NCI-H187 (cell line): ENCODE measurements at places on chromosomes 12 and 14.

GRCh38 chr14:74956280-74957072, 1.1 kb upstream of the PGF start:
- no peak for DNase-seq

- DNase-seq = no peak
Measured at GRCh38 chr12:108672054-108672453, 38.4 kb upstream of the SELPLG start.

- DNase-seq = no peak
Measured at GRCh38 chr12:68939505-68939904, 6.5 kb upstream of the CPM start.

GRCh38 chr14:100304825-100305323, 1.4 kb downstream of the SLC25A29 start:
- peak; percentile 29 for DNase-seq

DNA sequence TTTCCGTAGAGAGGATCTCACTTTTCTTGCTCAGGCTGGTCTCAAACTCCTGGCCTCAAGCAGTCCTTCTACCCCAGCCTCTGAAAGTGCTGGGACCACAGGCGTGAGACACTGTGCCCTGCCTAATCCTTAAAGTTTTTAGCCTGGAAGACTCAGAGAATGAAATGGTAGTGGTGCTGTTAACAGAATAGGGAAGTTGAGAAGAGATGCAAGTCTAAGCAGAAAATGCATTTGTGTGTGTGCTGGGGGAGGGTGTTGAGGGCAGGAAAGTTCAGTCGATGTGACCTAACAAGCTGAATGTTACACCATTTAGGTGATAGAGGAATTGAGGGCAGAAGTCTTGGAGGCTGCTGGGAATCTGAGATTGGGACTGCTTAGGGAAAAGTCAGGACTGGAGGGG, 6.9 kb upstream of the TUBA1A start:
- DNase-seq = no peak

GRCh38 chr14:82710267-82710841, 1176.7 kb upstream of the SEL1L start:
- peak; percentile 26 for DNase-seq

- no peak for DNase-seq
Measured at GRCh38 chr12:857611-858010, 91.9 kb downstream of the RAD52 start.

DNA sequence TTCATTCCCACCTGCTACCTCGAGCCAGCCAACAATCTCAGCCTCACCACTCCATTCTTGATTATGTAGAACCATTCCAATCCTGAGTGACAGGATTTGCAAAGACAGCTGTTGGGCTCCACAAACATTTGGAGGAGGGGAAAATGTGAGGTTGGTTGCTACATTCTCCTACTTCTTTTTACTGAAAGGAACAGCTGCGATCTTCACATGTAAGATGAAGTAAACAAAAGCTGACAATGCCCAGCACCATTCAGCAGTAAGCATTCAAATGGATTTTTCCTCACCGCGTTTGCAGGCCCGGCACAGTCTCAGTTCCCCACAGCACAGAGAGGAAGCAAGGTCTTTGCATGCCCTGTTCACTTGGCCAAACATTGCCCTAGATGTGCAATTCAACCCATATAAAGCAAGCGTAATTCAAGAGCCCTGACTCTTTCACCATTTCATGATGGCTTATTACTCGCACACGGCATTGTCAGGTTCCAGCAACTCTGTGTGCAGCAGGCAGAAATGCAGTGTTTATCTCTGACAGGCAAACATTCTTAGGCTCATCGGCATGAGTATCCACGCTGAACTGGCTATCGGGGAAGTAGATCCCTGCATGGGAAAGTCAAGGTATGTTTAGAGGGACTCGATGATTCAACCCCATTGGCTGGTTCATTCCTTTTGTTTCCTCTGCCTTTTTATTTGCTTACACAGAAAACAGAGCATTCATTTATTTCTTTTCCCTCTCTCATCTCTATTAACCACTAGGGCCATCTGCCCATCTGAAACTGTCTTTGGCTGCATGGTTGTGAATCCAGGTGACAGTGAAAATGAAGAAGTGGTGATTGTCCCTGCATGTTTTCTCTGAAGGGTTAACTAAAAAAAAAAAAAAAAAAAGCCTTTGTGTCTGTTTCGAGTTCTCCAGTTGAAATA, 236.1 kb upstream of the PLEKHG7 start:
- DNase-seq = peak; percentile 59

GRCh38 chr12:85509857-85510256, 229.8 kb downstream of the ALX1 start:
- no peak for DNase-seq

DNA sequence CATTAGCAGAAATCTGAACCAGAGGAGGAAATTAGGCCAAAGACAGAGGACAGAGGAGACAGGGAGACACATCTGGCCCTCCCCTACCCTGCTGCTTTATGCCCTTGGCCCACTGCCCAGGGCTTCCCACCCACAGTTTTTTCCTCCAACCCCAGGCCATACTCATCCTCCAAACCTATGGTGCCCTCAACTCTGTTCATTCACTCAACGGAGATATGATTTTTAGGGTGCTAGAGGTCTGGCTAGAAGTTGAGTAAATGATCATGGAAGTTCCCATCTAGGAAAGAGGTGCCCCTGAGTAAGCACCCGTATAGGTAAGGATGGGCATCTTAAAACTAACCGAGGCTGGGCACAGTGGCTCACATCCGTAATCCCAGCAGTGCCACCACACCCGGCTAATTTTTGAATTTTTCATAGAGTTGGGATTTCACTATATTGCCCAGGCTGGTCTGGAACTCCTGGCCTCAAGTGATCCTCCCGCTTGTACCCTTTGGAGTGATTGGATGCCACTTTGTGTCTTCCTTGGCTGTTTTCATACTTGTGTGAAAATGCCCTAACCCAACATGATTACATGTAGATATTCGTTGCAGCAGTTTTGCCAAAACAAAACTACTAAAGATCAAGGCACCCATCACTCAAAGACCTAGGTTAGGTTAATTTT, 4.4 kb downstream of the KRT18 start:
- DNase-seq = no peak

DNA sequence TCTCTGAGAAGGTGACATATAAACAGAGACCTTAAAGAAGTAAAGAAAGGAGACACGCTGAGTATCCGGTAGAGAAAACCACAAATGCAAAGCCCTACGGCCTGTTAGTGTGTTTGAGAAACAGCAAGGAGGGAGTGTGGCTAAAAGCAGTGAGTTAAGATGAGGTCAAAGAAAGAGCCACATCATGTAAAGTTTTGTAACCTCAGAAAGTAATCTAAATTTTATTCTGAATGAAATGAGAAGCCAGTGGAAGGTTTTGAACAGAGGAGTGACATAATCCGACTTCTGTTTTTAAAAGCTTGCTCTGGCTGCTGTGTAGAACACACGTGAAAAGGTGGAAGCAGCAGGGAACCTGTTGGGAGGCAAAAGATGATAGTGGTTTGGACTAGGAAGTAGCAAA, 32.6 kb downstream of the PPP2R5E start:
- DNase-seq = no peak

GRCh38 chr12:54759751-54760150, 94.6 kb upstream of the MUCL1 start:
- no peak for DNase-seq

- DNase-seq = no peak
Measured at GRCh38 chr14:31194661-31195060, 12.9 kb downstream of the HECTD1 start.

DNA sequence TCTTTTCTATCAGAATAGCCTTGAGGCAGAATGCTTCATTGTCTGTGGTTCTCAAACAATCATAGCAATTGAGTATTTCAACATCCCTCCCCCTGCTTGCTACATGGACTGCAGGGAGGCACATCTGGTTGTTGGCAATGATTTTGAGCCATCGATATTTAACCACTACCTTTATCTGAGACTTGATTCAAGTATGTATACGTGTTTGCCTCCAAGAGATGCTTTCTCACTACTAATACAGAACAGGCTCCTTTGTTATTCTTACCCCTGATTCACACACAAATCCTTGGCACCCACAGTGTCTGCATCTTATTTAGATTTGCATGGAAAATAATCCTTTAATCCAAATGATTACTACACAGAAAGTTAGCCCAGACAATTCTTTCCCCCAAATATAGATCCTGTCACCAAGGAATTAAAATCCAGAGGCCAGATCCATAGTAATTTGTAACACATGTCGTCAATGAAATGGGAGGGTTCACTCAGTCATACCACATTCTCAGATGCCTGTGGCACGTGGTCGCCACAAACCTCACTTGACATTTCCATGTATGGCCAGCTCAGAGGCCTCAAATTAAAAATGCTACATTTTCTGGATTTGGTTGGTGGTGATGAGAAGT, 199.3 kb downstream of the ITPR2 start:
- DNase-seq = no peak

DNA sequence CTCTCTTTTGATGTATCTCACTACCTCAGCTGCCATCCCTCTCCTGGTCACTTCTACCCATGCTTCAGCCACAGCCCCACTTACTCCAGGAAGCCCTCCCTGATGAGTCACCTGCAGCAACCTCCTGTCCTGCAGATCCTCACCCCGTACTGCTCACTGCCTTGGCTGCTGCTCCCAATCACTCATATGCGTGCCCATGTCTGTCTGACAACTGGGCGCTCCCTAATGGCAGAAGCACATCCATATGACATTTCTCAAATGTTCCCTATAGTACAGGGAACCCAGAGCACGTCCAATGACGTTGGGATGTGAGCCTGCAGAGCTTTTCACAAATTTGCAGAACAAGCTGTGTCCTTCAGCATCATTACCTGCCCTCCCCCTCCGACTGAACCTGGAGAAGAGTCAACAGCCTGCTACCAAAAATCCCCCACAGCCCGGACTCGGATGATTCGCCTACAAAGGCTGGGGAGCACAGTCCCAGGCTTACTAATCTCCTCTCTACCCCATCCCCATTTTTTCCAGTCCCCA, 90.0 kb downstream of the SINHCAF start:
- no peak for DNase-seq

DNA sequence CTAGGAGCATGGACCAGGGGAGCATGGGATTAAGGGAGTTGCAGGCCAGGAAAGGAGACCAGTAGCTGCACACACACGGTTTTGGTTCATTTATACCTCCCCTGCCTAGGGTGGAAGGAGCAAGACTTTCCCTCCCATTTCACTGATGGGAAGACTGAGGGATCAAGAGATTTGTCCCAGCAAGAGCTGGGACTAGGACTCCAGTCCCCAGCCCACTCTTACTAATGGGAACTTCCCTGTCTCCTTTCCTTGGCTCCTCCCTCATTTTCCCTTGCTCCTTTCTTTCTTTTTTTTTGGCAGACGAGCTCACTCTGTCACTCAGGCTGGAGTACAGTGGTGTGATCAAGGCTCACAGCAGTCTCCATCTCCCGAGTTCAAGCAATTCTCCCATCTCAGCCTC, 13.0 kb downstream of the SCNN1A start:
- no peak for DNase-seq

DNA sequence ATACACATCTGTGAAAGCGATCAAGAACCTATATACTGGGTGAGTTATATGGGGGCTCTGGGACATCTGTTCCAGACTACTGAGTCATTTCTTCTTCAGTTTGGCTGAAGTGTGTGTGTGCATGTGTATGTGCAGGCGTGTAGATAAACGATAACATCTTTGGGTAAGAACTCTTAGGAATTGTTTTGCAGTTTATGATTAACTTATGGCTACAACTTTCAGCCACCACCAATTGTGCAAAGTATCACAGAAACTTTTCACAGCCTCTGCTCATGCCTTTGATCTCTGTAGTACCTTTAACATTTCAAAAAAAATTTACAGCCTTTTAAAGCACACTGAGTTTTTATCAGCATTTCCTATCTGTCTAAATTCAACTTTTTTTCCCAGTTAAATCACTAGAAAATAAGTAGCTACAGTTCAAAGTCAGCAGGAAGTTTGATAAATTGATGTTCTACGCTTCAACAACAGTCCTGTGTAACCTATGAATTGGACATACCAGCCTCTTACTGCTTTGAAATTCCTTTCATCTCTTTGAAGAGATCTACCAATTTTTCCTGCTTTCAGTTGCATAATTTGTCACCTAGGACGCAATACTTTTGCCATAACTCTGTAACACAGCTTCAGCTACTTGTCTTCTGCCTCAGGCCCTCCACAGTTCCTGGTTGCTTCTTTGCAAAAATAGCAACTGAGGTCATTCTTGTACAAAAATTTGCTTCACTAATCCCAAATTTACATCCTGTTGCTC, 43.0 kb downstream of the PPM1H start:
- no peak for DNase-seq
